Endodermal cell (in vitro differentiated cells): ENCODE measurements at places on chromosomes 11 and 22. TPM values are rescaled to one million over a fixed set of nuclear protein-coding genes. Genes with fewer than 3 reads are reported as not detected.
A peak's percentile ranks its signal among the peaks of the same experiment; 100 is the strongest.

DNA sequence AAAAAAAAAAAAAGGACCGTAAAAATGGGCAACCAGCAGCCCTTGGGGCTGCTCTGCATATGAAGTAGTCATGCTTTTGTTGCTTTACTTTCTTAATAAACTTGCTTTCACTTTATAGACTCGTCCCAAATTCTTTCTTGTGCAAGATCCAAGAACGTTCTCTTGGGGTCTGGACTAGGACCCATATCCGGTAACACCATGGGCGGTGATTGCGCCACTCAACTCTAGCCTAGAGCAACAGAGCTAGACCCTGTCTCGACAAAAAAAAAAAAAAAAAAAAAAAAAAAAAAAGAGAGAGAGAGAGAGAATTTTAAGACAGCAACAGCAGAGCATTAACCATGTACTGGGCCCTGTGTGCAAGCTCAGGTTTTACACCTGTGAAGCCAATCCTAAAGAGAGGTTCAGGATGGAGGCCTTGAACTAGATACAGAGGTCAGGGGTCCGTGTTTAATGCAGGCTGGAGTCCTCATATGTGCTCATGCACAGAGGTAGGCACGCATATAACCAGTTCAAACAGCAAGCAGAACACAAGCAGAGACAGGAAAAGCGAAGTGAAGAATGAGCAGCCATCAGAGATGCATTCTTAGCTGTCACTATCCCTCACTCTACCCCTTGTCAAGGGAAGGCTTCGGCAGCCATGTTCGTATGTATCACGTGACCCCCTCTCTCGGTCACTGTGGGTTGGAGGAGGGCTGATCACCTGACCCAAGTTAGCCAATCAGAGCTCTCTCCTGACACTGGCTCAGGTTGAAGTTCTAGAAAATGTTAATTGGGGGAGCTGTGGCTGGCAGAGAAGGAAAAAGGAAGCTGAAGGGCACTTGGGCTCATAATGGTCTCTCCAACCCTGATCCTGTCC lies 16.7 kb upstream of the SYT12 start:
- H3K27ac ChIP-seq = no peak overlapping the region
- no peaks in the 10 kb centered on the region for H3K36me3 ChIP-seq
- no peaks in the 10 kb centered on the region for H3K27me3 ChIP-seq
- DNase-seq = peak; percentile 86
- no peaks in the 10 kb centered on the region for H3K4me1 ChIP-seq

GRCh38 chr11:113201054-113201818 lies 113.1 kb upstream of the TTC12 start:
- no peaks in the 10 kb centered on the region for H3K4me1 ChIP-seq
- no peaks in the 10 kb centered on the region for H3K27me3 ChIP-seq
- no peaks in the 10 kb centered on the region for H3K36me3 ChIP-seq
- no peak overlapping the region for H3K27ac ChIP-seq
- H3K4me3 ChIP-seq = no peak overlapping the region

DNA sequence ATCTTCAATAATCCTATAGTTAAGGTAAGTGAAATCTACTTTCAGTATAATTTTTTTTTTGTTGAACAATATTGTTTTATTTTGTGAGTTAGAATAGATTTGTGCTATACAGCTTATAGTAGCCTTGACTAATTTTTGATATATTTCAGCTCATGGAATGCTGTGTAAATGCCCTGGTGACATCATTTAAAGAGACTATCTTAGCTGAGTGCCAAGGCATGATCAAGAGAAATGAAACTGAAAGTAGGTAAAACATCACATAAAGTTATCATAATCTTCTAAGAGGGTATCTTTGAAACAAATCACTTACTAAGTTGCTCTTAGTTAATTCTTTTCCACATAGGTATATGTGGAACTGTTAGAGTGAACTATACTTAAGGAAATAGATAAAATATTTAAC lies 51.4 kb upstream of the ACAT1 start:
- no peaks in the 10 kb centered on the region for H3K4me1 ChIP-seq
- H3K27ac ChIP-seq = no peak overlapping the region
- H3K27me3 ChIP-seq = no peaks in the 10 kb centered on the region
- peaks cover 55% of the 10 kb centered on the region for H3K36me3 ChIP-seq
- no peak for DNase-seq

- no peak overlapping the region for H3K4me3 ChIP-seq
- H3K4me1 ChIP-seq = no peaks in the 10 kb centered on the region
- no peaks in the 10 kb centered on the region for H3K36me3 ChIP-seq
- DNase-seq = no peak
- H3K27me3 ChIP-seq = no peaks in the 10 kb centered on the region
These were observed 192.4 kb upstream of the MPPED2 start for GRCh38 chr11:30778596-30778995.

- H3K4me3 ChIP-seq = no peak overlapping the region
- H3K36me3 ChIP-seq = no peaks in the 10 kb centered on the region
- H3K27me3 ChIP-seq = no peaks in the 10 kb centered on the region
- H3K27ac ChIP-seq = no peak overlapping the region
These were observed 37.8 kb downstream of the PPP6R3 start for GRCh38 chr11:68498321-68498720.

DNA sequence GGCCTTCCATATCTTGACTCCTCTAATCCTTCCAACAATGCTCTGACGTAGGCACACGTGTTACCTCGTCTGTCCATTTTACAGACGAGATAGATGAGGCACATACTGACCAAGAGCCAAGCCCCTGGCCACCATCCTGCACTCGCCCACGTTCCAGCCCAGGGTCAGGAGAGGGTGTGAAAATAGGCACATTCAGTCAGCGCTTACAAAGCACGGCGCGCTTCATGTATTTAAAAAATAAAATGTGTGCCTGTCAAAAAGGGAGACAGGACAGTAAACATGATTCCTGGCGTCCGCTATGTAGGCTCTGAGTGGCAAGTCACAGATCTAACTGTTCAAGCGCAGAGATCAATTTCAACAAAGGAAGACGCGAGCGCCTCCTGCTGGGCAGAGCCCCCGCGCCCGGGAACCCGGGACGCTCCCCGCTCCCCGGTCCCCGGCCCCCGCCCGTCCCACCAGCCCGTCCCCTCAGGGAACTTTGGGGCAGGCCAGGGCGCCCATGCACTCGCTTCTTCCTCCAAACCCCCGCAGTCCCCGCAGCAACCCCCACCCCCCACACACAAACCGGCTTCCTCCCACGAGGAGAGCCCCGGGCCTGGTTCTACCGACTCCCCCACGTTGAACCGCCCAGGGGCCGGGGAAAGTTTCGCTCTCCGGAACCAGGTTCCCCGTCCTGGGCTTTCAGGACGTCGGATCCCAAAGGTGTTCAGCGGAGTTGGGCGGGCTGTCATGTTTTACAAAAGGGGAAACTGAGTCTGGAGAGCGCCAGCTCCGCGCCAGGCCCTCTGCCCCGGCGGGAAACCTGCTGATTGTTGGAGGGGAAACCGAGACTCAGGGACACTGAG lies 10.4 kb upstream of the C1QTNF6 start:
- H3K27me3 ChIP-seq = no peaks in the 10 kb centered on the region
- H3K4me1 ChIP-seq = peaks cover 16% of the 10 kb centered on the region
- H3K4me3 ChIP-seq = peak overlapping the region; percentile 79
- H3K27ac ChIP-seq = peak overlapping the region; percentile 79
- H3K36me3 ChIP-seq = no peaks in the 10 kb centered on the region

DNA sequence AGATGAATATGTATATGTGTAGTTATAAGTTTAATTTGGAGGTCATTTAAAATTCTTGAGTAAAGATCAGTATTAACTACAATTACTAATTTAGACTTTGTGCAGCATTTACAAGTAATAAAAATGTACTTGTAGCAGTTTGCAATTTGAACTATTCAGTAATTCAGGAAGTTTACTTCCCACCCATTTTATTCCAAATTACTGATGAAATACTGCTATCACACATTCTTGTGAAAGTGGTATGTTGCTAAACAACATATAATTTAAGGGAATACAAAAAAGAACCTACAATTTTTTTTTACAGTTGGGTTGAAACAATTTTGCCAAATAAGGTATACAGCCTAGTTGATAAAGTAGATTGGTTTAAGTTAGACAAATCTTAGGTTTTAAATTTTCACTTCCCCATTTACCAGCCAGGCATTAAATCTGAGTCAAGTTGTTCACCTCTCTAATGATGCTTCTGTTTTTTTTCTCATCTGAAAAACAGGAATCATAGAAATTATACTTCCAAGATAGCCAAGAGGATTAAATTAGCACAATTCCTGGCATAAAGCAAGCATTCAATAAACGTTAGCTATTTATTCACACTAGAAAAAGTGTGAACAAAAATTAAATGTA lies 45.3 kb downstream of the ZBTB44 start:
- no peak overlapping the region for H3K27ac ChIP-seq
- H3K27me3 ChIP-seq = no peaks in the 10 kb centered on the region
- no peaks in the 10 kb centered on the region for H3K4me1 ChIP-seq
- no peak overlapping the region for H3K4me3 ChIP-seq

GRCh38 chr11:122750049-122750448 lies 88.3 kb upstream of the CRTAM start:
- H3K4me3 ChIP-seq = no peak overlapping the region
- no peak for DNase-seq
- H3K36me3 ChIP-seq = no peaks in the 10 kb centered on the region
- no peak overlapping the region for H3K27ac ChIP-seq

DNA sequence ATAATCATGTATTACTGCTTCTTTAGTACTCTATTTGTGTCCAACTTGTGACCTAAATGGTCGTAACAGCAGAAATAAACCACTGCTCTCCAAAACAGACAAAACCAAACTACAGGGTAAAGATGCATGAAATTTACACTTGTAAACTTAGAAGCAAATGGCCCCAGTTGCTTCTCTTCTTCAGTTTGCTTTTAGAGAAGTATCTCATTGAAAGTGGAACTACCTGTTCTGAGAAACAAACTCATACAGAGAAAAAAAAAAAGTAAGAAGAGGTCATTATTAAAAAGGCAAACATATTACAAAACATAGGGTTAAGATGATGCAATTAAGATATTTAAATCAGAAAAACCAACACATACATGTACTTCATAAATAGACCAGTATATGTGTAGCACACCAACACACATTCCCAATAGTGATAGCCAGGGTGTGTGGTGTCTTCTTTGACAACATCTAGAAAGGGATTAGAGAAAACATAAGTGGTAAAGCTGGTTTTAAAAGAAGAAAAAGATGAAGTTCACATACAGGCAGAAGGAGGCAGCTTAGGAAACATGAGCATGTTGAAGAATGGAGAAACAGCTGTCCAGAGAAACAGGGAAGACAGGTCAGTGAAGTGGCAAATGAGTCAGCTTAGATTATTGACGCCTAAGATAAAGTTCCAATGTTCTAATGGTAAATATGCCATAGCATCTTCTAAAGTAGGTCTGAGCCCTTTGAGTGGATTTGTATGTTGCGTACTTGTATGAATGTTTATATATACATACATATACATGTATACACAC lies 844.7 kb upstream of the CCDC90B start:
- no peak overlapping the region for H3K4me3 ChIP-seq
- H3K27ac ChIP-seq = no peak overlapping the region
- H3K4me1 ChIP-seq = no peaks in the 10 kb centered on the region
- DNase-seq = no peak
- no peaks in the 10 kb centered on the region for H3K27me3 ChIP-seq
- H3K36me3 ChIP-seq = no peaks in the 10 kb centered on the region

DNA sequence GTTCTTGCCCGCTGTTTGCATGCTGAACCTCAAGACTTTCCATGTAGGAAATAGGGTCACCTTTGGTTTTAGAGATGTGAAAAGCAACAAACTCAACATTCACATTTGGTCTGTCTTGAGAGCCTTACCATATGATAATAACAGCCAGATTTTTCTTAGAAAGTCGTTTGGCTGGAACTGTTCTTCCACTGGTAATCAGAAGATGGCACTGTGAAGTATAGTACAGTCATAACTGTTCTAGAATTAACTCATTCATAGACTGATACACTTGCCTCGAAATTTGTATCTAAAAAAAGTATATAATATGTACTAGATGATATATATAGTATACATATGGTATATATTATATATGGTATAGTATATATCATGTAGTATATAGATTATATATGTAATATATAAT lies 12.3 kb downstream of the LUZP2 start:
- no peak overlapping the region for H3K27ac ChIP-seq
- H3K4me3 ChIP-seq = no peak overlapping the region
- no peak for DNase-seq
- no peaks in the 10 kb centered on the region for H3K36me3 ChIP-seq
- H3K4me1 ChIP-seq = no peaks in the 10 kb centered on the region

- no peaks in the 10 kb centered on the region for H3K27me3 ChIP-seq
- H3K4me1 ChIP-seq = no peaks in the 10 kb centered on the region
- H3K36me3 ChIP-seq = no peaks in the 10 kb centered on the region
- H3K27ac ChIP-seq = no peak overlapping the region
- no peak overlapping the region for H3K4me3 ChIP-seq
These were observed 6.1 kb upstream of the WBP2NL start for GRCh38 chr22:41992496-41992895.

DNA sequence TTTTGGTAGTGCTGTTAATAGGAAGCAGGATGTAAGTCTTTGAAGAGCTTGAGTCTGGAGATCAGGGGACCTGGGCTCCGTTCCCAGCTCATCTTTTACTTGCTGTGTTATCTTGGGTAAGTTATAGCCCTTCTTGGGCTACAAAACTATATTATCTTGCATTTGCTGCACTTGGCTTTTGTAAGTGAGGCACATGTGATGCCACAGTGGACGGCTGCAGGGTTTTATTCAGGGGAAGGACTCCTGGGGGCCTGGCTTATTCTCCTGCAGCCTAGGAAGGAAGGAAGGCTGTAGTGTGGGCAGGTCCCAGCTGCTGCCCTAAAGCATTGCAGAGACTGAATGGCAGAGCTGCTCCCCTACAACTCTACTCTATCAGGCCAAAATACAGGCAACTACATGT lies 6.4 kb downstream of the CD82 start:
- H3K27ac ChIP-seq = no peak overlapping the region
- no peak for DNase-seq
- no peaks in the 10 kb centered on the region for H3K36me3 ChIP-seq
- H3K4me1 ChIP-seq = no peaks in the 10 kb centered on the region
- H3K27me3 ChIP-seq = peaks cover 4% of the 10 kb centered on the region

DNA sequence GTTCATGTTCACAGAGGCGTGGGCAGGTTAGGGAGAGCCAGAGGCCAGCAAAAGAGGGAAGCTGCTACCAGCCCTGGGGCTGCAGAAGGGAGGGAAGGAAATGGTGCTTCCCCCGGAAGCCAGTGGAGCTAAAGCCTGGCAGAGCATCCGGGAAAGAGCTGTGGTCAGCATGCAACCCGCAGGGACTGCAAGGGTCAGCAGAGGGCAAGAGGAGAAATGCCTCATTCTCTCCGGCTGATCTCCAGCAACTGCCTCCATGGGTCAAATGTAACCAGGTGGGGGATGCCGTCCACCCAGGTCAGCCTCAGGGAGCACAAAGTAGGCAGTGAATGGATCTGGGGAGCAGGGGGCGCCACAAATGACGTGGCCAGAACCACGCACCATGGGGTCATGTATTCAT lies 36.9 kb upstream of the PRR5 start:
- no peak overlapping the region for H3K4me3 ChIP-seq
- no peaks in the 10 kb centered on the region for H3K4me1 ChIP-seq
- H3K27me3 ChIP-seq = peaks cover 11% of the 10 kb centered on the region
- no peaks in the 10 kb centered on the region for H3K36me3 ChIP-seq
- DNase-seq = peak; percentile 49

OR51B5 gene
- total RNA-seq = 1.1 and 1.8 TPM in 2 replicates

RAB39A gene
- 2.8 to 7.5 TPM (median 6.2 TPM) in 3 replicates for total RNA-seq
